ENCODE measurements at places on chromosomes 2 and 18. TPM values are rescaled to one million over a fixed set of nuclear protein-coding genes. Genes with fewer than 3 reads are reported as not detected.

Gene REL
- 12.2 TPM for total RNA-seq

Gene CYP27A1
- total RNA-seq, result 26.8 TPM

Gene SLC23A3
- 7.1 TPM for total RNA-seq

Gene SF3B6
- total RNA-seq, result 183 TPM

Gene SERPINB4
- total RNA-seq, result not detected

Gene GDF7
- 1.7 TPM for total RNA-seq

Gene CDKL4
- 1.4 TPM for total RNA-seq

Gene UGT1A5
- total RNA-seq, result 1.2 TPM

DNA sequence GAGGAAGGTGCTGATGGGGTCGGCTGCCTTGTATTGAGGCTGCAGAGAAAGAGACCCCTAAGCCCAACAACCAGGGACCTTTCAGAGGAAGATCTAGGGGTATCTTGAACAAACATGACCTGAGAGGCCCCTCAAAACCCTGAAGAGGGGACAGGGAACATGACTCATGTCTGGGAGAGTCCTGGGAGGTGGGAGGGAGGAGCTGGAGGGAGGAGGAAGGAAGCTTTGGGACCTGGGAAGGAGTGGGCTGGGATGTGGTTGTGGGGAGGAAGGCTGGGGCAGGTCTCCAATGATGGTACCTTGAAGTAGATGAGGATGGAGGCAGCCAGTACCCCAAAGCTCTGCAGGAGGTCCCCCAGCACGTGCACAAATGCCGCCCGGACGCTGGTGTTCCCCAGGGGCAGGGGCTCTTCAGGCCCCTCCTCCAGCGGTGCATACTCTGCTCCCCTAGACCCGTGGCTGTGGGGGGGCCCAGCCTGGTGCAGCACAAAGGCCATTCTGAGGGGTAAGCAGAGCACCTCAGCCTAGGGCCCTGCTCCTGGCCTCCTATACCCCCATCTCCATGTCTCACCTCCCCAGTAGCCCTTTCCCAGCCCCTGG lies 5.9 kb downstream of the SLC30A3 start:
- no peaks in the 10 kb centered on the region for H3K36me3 ChIP-seq
- peaks cover under 1% of the 10 kb centered on the region for H3K4me1 ChIP-seq
- peaks cover 2% of the 10 kb centered on the region for H3K27me3 ChIP-seq
- DNase-seq, result no peak
- H3K4me3 ChIP-seq, result no peak overlapping the region
- no peak overlapping the region for H3K27ac ChIP-seq

DNA sequence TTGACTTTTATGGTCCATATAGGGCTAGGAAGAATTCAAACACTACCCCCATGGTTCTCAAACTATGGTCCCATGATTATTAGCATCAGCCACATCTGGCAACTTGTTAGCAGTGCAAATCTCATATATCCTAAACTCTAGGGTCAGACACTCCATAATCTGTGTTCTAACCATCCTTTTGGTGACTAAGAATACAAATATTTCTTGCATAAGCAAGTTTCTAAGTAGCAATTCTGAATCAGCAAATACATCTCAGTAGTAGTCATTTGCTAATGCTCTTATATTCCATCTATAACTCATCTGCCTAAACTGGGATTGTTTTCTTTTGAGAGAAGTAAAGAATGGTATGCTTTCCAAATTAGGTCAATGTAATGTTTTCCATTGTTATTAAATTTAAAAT lies 447.3 kb downstream of the TMX3 start:
- no peaks in the 10 kb centered on the region for H3K27me3 ChIP-seq
- H3K36me3 ChIP-seq, result no peaks in the 10 kb centered on the region
- no peak overlapping the region for H3K4me3 ChIP-seq
- no peak for DNase-seq
- no peaks in the 10 kb centered on the region for H3K4me1 ChIP-seq

DNA sequence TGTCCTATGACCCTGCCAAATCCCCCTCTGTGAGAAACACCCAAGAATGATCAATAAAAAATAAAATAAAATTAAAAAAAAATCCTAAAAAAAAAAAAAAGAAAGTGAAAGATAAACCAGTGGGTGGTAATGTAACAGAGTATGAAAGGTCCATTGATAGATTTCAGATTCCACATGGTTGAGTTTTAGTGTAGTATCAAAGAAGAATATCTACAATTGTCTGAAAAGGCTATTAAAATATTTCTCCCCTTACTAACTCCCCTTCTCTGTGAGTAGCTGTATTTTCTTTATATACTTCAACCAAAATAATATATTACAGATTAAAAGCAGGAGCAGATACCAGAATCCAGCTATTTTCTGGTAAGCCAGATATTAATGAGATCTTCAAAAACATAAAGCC lies 92.8 kb downstream of the SPRED2 start:
- H3K4me1 ChIP-seq, result peaks cover 9% of the 10 kb centered on the region
- H3K27me3 ChIP-seq, result no peaks in the 10 kb centered on the region
- H3K36me3 ChIP-seq, result no peaks in the 10 kb centered on the region
- H3K4me3 ChIP-seq, result no peak overlapping the region
- H3K27ac ChIP-seq, result no peak overlapping the region

- DNase-seq, result no peak
- no peaks in the 10 kb centered on the region for H3K4me1 ChIP-seq
- H3K27me3 ChIP-seq, result peaks cover under 1% of the 10 kb centered on the region
- no peak overlapping the region for H3K27ac ChIP-seq
- no peaks in the 10 kb centered on the region for H3K36me3 ChIP-seq
- H3K4me3 ChIP-seq, result no peak overlapping the region
Measured at GRCh38 chr2:224032283-224032682, 6.8 kb downstream of the SERPINE2 start.

DNA sequence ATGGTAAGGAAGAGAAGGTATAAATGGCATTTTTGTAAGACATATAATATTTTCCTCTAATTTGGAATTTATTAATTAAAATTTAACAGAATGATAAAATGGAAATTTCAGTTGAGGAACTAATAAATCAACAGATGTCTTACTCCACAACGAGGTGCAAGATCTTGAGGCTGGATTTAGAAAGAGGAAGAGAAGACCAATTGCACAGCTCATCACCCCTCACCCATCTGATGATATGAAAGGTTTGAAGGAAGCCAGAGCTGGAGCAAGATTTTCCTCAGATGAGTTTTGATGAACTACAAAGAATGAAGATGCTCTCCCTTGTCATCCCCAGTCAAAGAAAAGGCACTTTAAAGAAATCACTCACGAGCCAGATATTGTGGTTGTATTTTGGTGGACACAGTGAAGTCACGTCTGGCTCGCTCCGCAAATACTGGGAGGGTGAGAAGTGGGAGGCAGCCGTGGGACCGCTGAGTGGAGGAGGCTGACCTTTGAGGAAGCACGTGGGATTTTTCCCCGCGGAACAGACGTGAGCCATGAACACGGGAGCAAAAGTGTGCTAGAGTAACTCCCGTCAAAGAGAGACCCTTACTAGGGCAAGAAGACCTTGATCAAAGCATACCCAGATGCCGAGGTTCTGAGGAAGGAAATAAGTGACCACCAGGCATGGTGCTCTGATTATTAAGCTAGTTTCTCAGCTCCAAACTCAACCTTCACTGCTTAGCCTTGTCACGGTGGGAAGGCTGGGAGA lies 511.4 kb downstream of the RNF144A start:
- no peak overlapping the region for H3K27ac ChIP-seq
- no peak for DNase-seq
- no peaks in the 10 kb centered on the region for H3K4me1 ChIP-seq

DNA sequence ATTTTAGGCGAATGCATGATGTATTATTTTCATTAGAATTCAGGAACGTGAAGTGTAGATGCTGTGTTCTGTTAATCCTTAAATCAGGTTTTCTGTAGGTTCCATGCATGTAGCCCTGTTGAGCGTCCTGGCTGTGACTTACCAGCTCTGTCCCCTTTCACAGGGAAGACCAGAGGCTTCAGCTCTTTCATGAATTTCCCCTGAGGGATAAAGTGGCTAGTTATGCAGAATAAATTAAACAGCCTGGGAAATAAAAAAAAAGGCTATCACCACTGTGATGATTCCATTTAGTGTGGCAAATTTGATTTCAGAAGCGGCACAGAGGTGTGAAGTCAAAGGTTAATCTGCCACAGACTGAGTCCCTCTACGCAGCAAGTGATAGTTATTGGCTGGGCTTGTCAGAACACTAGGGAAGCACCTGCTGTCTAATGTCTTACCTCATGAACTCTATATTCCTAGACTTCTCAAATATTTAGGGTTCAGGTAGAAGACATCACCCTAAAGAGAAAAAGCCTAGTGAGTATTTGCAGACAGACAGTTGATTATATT lies 61.6 kb upstream of the LINC00305 start:
- H3K4me1 ChIP-seq, result no peaks in the 10 kb centered on the region
- H3K4me3 ChIP-seq, result no peak overlapping the region
- no peak for DNase-seq
- no peaks in the 10 kb centered on the region for H3K27me3 ChIP-seq
- no peak overlapping the region for H3K27ac ChIP-seq

DNA sequence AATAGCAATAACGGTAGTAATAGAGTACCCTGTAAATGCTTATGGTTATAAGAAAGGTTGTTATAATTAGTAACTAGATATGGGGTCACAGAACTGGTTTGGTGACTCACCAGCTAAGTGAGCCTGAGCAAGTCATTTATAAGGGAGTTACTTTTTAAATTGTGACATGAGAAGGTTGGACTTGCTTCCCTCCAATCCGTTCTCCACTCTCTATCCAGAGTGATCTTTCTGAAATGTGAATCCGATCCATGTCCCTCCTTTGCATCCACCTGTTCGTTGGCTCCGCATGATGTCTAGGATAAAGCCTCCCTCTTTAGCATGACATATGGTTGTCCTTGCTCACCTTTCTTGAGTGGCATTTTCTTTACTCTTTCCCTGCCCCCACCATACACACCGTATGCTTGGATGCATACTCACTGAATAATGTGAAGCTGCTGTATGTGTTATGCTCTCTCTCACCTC lies 83.1 kb downstream of the CDC42EP3 start:
- H3K4me1 ChIP-seq, result peaks cover 70% of the 10 kb centered on the region
- no peaks in the 10 kb centered on the region for H3K27me3 ChIP-seq
- DNase-seq, result peak; percentile 22
- no peaks in the 10 kb centered on the region for H3K36me3 ChIP-seq

GRCh38 chr2:221235941-221236340 lies 336.2 kb downstream of the EPHA4 start:
- DNase-seq, result no peak
- H3K36me3 ChIP-seq, result no peaks in the 10 kb centered on the region
- H3K4me1 ChIP-seq, result no peaks in the 10 kb centered on the region
- H3K4me3 ChIP-seq, result no peak overlapping the region

DNA sequence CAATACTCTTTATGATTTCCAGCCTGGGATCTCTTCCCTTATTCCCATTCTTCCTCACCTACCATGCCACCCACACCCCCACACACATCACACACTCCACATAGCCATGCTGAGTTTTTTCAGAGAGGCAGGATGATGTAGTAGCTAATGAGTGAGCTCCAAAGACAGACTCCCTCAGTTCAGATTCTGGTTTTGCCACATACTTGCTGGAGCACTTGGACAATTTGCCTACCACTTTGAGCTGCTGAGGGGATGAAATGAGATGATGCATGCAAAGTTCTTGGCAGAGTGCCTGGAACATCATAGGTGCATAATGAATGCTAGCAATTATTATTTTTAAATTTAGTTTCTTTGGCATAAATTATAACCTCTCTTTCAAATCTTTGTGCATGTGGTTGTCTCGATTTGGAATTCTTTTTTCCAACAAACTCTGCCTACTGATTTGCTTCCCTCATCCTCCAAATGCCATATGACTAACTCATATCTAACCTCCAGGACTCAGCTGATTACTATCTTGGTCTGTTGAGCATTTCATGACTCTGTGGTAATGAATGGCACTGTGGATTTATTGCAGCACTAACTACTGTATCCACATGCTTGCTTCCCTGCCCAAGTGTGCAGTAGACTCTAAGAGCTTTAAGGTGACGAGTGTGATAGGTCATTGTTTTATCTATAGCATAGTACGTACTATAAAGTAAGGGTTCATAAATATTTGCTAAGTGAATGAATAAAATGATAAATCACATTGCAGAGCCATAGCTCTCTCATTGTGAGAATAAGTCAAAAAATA lies 99.1 kb downstream of the TACR1 start:
- no peak for DNase-seq
- no peaks in the 10 kb centered on the region for H3K36me3 ChIP-seq
- H3K4me3 ChIP-seq, result no peak overlapping the region
- H3K4me1 ChIP-seq, result peaks cover 13% of the 10 kb centered on the region
- H3K27me3 ChIP-seq, result no peaks in the 10 kb centered on the region
- H3K27ac ChIP-seq, result no peak overlapping the region

- no peak overlapping the region for H3K4me3 ChIP-seq
- no peaks in the 10 kb centered on the region for H3K4me1 ChIP-seq
- H3K27ac ChIP-seq, result no peak overlapping the region
- H3K27me3 ChIP-seq, result no peaks in the 10 kb centered on the region
- DNase-seq, result no peak
Measured at GRCh38 chr2:240997141-240997855, 1.1 kb upstream of the SNED1 start.

GRCh38 chr2:62163106-62163831 lies 32.6 kb upstream of the B3GNT2 start:
- no peaks in the 10 kb centered on the region for H3K27me3 ChIP-seq
- H3K36me3 ChIP-seq, result no peaks in the 10 kb centered on the region
- DNase-seq, result no peak
- no peak overlapping the region for H3K4me3 ChIP-seq
- H3K4me1 ChIP-seq, result no peaks in the 10 kb centered on the region

DNA sequence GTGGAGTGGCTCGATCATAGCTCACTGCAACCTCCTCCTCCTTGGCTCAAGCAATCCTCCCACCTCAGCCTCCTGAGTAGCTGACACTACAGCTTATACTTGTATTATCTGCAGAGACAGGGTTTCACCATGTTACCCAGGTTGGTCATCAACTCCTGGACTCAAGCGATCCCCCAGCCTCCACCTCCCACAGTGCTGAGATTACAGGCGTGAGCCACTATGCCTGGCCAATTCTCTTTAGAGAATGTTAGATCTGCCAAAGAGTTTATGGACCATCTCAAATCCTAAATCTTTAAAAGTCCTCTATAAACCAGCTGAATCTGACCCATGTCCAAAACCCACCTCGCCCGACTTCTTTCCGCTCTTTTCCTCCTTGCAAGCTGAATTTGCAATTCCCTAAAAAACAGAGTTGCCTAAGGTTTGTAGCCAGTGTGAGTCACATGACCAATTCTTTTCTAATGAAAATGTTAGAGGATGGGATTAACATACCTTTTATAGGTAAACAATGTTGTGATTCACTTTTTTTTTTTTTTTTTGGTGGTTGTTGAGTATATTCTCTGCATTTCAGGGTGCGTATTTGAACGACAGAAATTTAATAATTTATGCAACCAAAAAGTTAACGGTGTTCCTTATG lies 2.4 kb upstream of the PMAIP1 start:
- H3K36me3 ChIP-seq, result no peaks in the 10 kb centered on the region
- H3K4me3 ChIP-seq, result no peak overlapping the region
- no peaks in the 10 kb centered on the region for H3K4me1 ChIP-seq
- H3K27me3 ChIP-seq, result no peaks in the 10 kb centered on the region
- no peak overlapping the region for H3K27ac ChIP-seq

DNA sequence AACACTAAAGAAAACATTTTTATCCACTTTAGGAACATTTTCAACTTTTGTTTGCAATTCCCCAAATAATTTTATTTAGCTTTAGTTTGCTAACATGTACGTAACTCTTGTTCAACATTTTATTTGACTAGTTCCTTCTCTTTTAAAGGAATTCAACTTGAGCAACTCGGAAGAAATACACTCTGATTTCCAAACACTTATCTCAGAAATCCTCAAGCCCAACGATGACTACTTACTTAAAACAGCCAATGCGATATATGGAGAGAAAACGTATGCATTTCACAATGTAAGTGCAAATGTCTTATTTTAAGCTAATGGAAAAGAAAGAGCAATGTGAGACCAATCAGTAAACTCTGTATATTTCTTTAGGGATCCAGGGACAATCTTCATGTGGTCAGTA lies 10.1 kb downstream of the SERPINB10 start:
- H3K4me1 ChIP-seq, result no peaks in the 10 kb centered on the region
- no peak overlapping the region for H3K27ac ChIP-seq
- DNase-seq, result no peak
- H3K27me3 ChIP-seq, result no peaks in the 10 kb centered on the region
